ENCODE measurements at places on chromosomes 1 and 21.

DNA sequence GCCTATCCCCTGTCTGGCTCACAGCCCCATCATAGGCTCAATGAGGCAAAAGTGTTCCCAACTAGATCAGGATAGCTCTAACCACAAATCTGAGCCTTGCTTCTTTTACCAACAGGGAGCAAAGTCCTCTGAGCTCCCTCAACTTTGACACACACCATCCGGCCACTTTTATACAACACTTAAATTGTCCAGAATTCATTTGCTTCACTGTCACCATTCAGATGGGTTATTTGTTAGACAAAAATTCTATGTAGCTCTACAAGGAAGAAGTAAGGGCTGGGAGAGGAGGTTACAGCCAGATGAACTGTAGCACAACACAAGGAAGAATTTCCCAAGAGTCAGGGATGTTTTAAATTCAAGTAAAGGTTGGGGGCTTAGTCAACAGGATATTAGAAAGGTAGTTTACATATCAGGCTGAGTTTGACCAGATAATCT is 50.8 kb downstream of the TGFBR3 start:
- DNase-seq = no peak

DNA sequence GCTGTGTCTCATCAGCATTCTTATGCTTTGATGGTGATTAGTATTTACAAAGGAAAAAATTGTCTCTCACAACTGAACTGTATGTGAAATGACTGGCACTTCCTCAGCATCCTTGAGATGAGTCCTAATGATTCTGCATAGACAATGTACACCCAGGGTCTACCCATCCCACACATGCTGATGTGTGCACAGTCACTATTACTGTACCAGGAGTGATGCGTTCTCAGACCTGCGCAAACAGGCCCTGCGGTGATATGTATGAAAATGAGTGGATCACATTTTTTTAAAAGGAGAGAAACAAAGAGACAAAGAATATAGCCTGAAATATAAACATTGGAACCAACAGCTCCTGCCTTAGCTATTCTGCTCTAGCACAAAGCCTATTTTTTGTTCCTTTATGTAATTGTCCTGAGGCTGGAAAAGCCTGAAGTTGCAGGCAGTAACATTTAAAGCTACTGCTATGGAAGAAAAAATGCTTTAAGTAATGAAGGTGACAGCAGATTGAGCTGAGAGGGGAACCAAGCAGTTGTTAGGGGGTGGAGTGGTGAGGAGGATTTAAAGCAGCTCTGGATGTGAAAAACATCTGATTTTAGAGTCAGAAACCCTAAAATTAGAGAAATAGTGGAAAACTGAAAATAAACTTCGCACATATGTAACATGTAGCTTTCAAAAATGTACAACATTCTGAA is 5.5 kb downstream of the RCAN1 start:
- no peak for DNase-seq

DNA sequence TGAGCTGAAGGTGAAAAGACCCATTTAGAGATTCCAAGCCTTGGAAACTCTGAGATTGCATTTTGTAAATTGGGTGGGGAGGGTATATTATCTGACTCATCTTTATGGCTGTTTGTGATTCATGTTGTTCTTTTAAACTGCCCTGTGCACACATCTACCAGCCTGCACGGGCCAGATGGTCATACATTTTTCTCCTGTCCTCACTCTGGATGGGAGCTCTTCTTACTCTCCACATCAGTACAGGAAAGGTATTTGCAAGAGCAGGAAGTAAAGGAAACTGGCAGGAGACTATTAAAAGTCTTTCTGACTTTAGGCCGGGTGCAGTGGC is 14.3 kb upstream of the NMNAT2 start:
- DNase-seq = no peak

DNA sequence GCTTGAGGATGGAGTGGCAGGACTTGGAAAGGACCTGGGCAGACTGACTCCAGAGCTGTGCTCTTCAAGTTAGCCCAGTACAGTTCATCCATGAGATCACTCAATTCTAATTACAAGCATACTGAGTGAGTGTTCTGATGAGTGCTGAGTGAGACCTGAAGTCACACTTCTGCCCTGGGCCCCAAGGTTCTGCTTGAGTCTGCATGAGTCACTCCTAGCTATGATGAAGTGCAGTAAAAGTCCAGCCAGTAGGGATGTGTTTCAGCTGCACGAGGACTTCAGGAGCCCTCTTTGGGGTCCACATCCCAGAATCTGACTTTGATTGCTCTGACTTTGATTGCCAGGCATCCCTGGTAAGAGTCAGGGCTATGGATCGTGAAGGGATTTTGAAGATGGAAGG is 35.8 kb downstream of the PLEKHA6 start:
- no peak for DNase-seq

- DNase-seq = no peak
These were observed 7.1 kb upstream of the ANKRD65 start for GRCh38 chr1:1428174-1428573.

DNA sequence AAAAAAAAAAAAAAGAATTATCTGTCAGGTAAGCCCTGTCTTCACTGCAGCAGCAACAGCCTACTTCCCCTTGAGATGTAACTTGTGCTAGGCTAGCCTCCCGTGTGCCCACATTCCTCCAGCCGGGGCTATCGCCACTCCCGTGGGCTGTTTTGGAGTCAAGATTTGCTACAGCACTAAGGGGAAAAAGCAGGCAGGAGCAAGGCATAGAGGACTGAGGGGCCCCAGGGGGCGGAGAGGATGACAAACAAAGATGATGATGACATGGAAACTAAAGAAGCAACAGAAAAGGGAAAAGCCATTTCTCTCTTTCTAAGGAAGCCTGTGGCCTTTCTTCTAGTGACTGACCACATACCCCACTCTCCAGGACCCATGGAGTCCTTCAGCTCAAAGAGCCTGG is 1.9 kb downstream of the TNFAIP8L2 start:
- DNase-seq = no peak

DNA sequence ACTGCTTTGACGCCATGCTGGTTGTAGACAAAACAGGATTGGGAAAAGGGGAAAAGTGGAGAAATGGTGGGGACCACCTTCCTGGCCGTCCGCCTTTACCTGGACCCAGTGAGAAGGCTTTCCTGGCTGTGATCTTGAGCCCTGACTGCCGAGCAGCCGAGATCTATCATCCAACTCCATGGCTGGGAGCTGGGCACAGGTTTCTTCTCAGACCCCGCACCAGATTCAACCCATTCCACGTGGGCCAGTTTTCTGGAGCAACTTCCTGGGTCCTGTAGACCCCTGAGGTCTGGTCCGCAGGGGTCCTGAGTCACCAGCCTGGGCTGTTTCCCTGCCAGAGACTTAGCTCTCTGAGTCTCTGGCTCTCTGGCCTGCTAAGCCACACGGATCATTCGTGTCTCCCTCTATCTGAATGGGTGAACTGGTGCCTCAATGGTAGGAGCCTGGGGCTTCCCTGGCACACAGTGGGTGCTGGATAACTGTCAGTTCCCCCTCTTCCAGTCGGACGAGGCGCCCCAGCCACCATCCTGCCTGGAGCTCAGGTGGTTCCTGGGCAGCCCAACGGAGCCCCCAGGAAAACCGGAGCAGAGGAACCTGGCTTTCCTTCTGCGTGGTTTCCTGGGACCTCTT is 4.5 kb upstream of the NPHP4 start:
- DNase-seq = no peak

- no peak for DNase-seq
These were observed 4.0 kb upstream of the CD46 start for GRCh38 chr1:207747627-207748492.

DNA sequence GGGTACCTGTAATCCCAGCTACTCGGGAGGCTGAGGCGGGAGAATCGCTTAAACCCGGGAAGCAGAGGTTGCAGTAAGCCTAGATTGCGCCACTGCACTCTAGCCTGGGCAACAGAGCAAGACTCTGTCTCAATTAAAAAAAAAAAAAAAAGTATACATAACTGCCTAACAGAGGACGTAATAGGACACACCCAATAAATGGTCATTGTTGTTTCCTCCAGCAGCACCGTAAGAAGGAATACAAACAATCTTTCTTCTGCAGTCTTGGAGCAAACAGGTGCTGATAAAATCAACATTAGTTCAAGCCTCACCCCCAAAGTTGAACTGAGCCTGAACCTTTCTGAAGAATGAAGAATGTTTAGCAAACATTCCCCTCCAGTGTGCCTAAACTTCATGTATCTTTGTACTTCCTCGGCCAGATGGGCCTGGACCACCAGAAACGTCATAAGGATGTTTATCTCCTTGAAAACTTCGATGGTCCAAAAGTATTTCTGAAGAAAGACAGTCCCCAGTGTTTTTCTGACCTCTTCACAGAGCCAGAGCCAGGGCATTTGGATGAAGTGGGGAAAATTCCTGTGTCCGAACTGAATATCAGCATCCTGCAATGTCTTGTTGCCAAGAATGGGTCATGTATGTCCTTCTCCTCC is 136.8 kb upstream of the F3 start:
- no peak for DNase-seq

GRCh38 chr1:2056955-2057590 is 6.9 kb downstream of the PRKCZ start:
- DNase-seq = no peak

DNA sequence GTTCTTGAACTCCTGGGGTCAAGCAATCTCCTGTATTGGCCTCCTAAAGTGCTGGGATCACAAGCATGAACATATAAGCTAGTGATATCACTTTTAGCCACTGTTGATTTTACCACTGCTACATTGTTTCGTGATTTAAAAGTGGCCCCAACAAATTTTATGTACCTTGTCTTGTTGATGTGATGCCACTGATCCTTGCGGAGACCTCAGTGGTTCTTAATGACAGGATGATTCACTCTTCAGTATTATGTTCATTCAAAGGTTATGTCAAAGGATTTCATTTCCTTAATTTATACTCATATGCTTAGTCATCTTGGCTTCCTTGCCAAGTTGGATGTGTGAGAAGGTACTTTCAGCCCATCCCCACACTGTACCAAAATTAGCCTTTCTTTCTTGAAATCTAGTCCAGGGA is 12.1 kb downstream of the PRKACB start:
- DNase-seq = no peak

All from tibial nerve (tissue), 4 donors.